ENCODE measurements at places on chromosomes 3 and 15. TPM values are rescaled to one million over a fixed set of nuclear protein-coding genes. Genes with fewer than 3 reads are reported as not detected.

The BBX gene
- total RNA-seq = 16.2 TPM

The USP19 gene
- total RNA-seq = 21.9 TPM

The GXYLT2 gene
- 2.1 TPM for total RNA-seq

The TJP1 gene
- total RNA-seq = 81.7 TPM

The GCSAM gene
- total RNA-seq = not detected

The TTLL13 gene
- not detected for total RNA-seq

The AHSG gene
- 0.16 TPM for total RNA-seq

The ERICH6 gene
- total RNA-seq = not detected

The C3orf22 gene
- total RNA-seq = not detected

The FSIP1 gene
- 0.65 TPM for total RNA-seq

The GABRB3 gene
- 76.9 TPM for total RNA-seq

The SPINK8 gene
- not detected for total RNA-seq

The RTP4 gene
- not detected for total RNA-seq

The ARGFX gene
- total RNA-seq = not detected

The TRH gene
- not detected for total RNA-seq

The NT5DC2 gene
- total RNA-seq = 92.8 TPM

The RAB5A gene
- total RNA-seq = 34.4 TPM

The WNT5A gene
- total RNA-seq = 1.1 TPM

The GOLGA6L10 gene
- 0.50 TPM for total RNA-seq

The GNAI2 gene
- 47.7 TPM for total RNA-seq

The GABRA5 gene
- total RNA-seq = 114 TPM

The ALDH1L1 gene
- total RNA-seq = 0.08 TPM

The KPNA1 gene
- 66.8 TPM for total RNA-seq

The GOLGA8R gene
- 0.15 TPM for total RNA-seq

The TAGLN3 gene
- total RNA-seq = not detected

The DCUN1D1 gene
- total RNA-seq = 13.7 TPM

The CACNA1D gene
- total RNA-seq = 1.2 TPM

The CACNA2D3 gene
- total RNA-seq = not detected

The IGDCC3 gene
- 0.23 TPM for total RNA-seq

The HESX1 gene
- total RNA-seq = 0.38 TPM

The MYO5C gene
- 7.8 TPM for total RNA-seq

The TF gene
- 3.9 TPM for total RNA-seq

The DAZL gene
- not detected for total RNA-seq

The RBP2 gene
- not detected for total RNA-seq

The SAMD7 gene
- not detected for total RNA-seq

The SNRPN gene
- 96.7 TPM for total RNA-seq

The MAP1A gene
- total RNA-seq = 0.85 TPM

The MEGF11 gene
- total RNA-seq = 0.62 TPM

The SNTN gene
- total RNA-seq = not detected

The DNAH12 gene
- total RNA-seq = not detected
